ENCODE measurements at places on chromosomes 1 and 21. TPM values are rescaled to one million over a fixed set of nuclear protein-coding genes. Genes with fewer than 3 reads are reported as not detected.
A peak's percentile ranks its signal among the peaks of the same experiment; 100 is the strongest.

Gene URB2
- total RNA-seq: 8.5 TPM

Gene SMIM12
- 8.0 TPM for total RNA-seq

Gene OR14A2
- not detected for total RNA-seq

- DNase-seq: no peak
Observed at GRCh38 chr1:206824331-206824730, 41.1 kb upstream of the IL20 start.

GRCh38 chr1:10306435-10306834 lies 92.4 kb upstream of the PGD start:
- no peak for DNase-seq

DNA sequence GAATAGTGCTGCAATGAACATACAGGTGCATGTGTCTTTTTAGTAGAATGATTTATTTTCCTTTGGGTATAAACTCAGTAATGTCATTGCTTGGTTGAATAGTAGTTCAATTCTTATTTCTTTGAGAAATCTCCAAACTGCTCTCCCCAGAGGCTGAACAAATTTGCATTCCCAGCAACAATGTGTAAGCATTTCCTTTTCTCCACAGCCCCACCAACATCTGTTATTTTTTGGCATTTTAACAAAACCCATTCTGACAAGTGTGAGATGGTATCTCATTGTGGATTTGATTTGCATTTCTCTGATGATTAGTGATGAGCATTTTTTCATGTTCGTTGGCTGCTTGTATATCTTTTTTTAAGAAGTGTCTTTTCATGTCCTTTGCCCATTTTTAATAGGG lies 21.9 kb upstream of the EEIG2 start:
- peak; percentile 24 for DNase-seq

DNA sequence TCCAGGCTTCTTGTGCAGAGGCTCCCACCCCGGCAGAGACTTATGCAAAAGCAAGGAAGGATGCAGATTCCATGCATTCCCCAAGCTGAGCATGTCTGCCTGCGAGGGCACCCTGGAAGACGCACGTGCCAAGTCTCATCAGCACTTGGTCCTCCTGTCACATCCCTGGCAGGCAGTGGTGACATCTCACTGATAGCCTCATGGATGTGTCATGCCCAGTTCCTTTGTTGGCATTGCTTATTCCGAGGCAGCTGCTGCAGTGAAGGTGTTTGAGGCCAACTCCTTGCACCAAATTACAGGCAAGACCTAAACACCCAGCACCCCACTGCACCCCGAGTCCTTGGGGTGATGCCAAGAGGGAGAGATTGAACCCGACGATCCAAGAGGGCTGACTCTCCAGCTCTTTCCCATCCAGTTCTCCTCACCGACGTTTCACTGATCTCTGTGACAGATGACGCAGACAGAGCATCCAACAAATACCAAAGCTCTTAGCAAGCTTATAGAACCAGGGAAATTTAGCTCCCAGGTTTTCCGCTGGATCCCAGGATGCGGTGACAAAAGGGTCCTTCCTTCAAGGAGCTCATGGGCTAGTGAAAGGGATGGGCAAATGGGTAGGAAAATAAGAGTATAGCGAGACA lies 611.1 kb downstream of the AJAP1 start:
- no peak for DNase-seq

- no peak for DNase-seq
Observed at GRCh38 chr1:61825393-61825792, 83.1 kb downstream of the PATJ start.

GRCh38 chr21:32770871-32771523 lies 558 bp downstream of the PAXBP1 start:
- DNase-seq: no peak

Data from skin of body (tissue), 3 donors.